ENCODE measurements at places on chromosomes 3 and 15. TPM values are rescaled to one million over a fixed set of nuclear protein-coding genes. Genes with fewer than 3 reads are reported as not detected.

The LYZL4 gene
- not detected for total RNA-seq

The GPR176 gene
- 0.13 TPM for total RNA-seq

The GOLGB1 gene
- 33.6 TPM for total RNA-seq

The MITF gene
- not detected for total RNA-seq

The HTR3E gene
- not detected for total RNA-seq

The CPLX3 gene
- total RNA-seq, result not detected
